Stimulated activated CD4-positive, alpha-beta T cell treated with anti-CD3 and anti-CD28 coated beads, Interleukin-12 subunit alpha, Interleukin-12 subunit beta, amount 100 ng/mL, for 4 hours (primary cell): ENCODE measurements at places on chromosomes 1 and 21.

- DNase-seq: no peak
Measured at GRCh38 chr1:244439391-244440032, 12.2 kb downstream of the ADSS2 start.

- no peak for DNase-seq
Measured at GRCh38 chr21:39918558-39918957, 51.3 kb downstream of the PCP4 start.

GRCh38 chr1:74995821-74996220 lies 138.4 kb upstream of the LHX8 start:
- DNase-seq: no peak

- DNase-seq: no peak
Measured at GRCh38 chr1:13826009-13826408, 126.0 kb downstream of the PRDM2 start.

DNA sequence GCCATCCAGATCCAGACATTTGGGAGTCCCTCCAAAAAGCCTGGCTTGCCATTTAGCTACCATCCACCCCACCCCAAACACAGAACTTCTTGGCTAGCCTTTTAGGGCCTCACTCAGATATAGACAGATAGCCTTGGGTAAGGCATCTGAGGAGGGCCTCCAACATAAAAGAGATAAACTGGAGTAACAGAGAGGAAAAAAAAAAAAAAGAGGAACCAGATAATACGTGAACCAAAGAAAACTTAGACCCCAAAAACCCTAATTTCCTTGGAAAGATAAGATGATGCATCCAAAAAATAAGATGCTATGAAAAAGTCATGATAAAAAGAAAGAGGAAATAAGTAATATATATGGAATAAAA lies 19.8 kb upstream of the LSS start:
- DNase-seq: no peak
